ENCODE measurements at places on chromosomes 11 and 22.

- no peak for DNase-seq
Measured at GRCh38 chr11:100757646-100758045, 70.6 kb downstream of the ARHGAP42 start.

DNA sequence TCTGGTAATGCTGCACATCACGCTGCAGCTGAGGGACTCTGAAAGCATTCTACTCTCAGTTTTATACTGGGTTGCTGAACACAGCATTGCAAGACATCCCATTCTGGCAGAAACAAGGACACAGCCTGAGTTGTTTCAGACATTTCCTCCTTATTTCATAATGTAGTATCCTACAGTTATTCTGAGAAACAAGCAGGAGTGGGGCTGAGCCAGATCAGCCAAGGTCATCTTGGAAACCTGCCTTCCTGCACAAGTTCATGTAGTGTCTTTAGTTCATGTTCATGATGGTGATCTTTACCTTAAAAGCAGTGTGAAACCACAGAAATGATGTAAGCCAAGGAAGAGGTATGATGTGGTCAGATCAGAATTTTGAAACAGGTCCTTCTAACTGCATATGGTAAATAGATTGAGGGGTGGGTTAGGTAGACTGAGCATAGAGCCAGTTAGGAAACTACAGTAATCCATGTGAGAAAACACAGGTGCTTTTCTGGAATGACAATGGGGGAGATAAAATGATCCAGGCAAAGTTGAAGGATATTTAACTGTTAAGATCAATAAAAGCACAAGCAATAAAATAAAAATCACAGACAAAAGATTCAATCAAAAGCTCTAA is 1686.8 kb downstream of the LRRC4C start:
- no peak for DNase-seq

DNA sequence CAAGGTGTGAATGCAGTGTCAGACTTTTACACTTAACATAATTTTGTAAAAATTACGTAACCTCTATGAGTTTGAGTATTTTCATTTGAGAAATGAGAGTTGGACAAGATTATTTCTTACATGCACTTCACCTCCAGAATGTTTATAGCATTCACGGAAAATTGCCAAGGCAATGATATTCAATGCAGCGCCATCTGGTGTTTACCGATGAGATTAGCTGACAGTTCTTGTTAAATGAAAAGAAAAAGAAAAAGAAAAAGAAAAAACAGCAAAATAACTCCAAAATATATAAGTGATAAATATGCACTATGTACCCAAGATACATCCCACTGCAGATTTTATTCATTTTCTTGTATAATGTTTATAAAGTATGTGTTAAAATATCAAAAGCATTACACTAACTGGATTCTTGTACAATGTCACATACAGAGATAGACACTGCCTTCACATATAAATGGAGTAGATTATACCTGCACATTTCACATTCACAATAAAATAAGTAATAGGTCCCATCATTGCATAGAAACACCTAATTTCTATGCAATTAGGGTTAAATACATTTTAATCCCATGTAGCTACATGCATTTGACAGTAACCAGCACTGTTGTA is 976.3 kb upstream of the FAT3 start:
- DNase-seq = peak; percentile 59

DNA sequence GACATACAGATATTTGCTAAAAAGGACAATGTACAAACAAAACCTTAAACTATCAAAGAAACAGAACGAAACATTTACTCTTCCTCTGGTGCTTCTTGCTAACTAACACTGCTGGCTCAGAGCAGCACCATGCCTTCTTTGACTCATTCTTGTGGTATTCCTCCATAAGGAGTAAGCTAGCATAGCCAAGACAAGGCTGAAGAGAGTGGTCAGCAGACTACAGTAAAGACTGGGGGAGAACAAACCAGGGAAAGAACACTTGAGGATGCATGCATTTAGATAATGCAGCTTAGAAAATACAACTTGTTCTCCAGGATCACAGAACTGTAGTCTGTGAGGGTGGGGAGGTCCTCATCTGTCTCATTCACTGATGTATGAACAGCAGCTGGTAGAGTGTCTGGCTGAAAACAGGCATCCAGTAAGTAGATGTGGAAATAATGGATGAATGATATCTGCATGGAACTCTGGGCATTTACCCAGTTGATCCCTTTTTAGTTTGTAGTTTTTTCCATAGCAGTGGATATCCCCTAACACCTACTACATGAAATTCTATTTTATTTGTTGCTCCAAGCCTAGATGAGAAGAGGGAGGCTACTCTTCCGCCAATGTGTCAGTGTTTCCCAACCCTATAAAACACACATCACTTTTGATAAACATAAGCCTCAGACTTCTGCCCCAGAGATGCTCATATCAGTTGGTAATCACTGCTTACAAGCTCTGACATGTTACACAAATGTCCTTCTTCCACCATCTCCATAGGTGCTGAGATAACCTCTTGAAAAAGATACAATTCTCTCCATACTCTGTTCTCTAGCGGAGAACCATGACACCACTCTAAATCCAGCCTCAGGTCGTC is 7.3 kb downstream of the SNX19 start:
- DNase-seq = peak; percentile 81

DNA sequence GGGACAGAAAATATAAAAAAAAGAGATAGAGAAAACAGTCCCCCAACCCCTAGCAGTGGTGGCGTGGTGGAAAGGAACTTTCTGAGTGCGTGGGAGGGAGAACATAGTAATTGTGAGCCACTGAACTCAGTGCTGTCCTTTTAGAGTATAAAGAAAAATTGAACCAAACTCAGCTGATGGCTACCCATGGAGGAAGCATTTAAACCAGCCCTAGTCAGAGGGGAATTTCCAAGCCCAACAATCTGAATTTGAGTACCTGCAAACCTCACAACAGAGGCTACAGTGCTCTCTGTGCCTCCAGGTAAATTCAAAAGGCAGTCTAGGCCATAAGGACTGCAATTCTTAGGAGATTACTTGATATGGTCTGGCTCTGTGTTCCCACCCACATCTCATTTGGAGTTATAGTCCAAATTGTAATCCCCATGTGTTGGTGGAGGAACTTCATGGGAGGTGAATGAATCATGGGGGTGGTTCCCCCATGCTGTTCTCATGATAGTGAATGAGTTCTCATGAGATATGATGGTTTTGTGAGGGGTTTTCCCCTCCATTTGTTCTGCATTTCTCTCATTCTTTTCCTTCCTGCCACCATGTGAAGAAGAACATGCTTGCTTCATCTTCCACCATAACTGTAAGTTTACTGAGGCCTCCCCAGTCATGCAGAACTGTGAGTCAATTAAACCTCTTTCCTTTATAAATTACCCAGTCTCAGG is 687.8 kb downstream of the FAM181B start:
- DNase-seq = no peak

DNA sequence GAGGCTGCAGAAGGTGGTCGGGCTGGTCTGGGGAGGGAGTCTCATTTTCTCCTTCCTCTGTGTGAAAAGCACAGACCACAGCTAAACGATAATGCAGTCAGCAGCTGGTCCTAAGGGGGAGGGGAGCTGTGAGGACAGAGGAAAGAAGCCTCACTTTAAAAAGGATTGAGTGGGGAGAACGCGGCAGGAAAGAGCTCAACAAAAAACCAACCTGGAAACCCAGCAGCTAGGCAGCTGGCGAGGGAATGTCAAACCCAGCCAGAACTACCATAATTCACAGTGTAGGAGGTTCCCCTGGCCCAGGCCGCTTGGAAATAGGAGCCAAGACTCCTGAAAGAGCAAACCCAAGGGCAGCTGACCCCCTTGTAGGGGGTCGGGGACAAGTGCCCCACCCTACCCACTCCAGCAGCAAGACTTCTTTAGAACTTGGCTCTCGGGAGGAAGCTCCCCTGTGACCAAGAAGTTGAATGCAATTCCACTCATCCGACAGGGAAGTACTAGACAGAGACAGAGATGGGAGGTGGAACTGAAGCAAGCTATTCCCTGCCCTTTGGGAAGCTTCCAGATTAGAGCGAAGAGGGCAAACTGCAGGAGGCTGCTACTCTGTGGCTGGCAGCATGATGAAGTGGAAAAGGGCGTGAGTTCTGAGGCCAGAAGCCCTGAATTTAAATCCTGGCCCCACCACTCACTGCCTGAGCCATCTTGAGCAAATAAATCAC is 16.5 kb upstream of the DGKZ start:
- DNase-seq = no peak

- peak; percentile 67 for DNase-seq
Measured at GRCh38 chr22:38700270-38700788, 414 bp downstream of the JOSD1 start.

GRCh38 chr11:91804042-91804441 is 420.6 kb upstream of the FAT3 start:
- peak; percentile 1 for DNase-seq

DNA sequence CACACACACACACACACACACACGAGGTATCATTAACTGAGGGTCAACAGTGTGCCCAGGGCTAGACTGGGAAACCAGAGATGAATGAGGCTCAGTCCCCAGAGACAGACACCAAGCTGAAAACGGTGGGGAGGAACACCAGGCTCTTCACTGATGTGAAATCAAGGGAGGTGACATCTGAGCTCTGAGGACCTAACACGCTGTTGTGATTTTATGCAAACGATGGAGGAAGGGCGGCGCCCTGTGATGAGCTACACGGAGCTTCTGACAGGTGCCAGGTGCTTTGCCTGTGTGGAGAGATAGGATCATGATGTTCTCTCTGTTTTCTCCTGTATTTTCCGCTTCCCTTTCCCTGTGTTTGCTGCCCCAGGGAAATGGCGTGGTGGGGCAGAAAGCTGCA is 6.5 kb upstream of the CYB5R3 start:
- DNase-seq = no peak

DNA sequence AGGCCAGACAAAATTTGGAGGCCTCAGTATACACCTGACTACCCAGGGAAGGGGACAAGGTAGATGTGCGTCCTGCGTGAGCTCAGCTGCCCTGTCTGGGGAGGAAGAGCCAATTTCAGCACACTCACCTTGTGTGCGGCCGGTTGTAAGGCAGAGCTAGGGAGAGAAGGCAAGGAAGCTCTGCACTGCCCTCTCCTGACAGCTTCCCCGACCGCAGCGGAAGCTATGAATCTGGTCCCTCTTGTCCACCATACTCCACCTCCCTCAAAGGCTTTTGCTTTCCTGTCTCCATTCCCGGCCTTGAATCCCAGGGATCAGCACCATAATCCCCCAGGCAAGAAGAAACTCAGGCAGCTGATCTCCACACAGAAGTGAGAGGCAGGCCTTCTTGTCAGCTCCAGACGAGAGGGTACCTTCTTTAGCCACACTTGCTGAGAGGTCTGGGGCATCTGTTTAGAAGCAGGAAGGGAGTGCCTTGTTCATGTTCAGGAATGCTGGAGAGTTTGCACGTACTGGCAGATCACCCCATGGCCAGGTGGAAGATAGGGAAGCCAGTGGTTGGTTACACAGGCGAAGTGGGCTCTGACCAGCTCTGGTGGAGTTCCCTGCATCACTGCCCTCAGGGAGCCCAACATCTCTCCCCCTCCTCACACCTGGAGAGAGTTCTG is 62.5 kb downstream of the FEZ1 start:
- DNase-seq = peak; percentile 68

DNA sequence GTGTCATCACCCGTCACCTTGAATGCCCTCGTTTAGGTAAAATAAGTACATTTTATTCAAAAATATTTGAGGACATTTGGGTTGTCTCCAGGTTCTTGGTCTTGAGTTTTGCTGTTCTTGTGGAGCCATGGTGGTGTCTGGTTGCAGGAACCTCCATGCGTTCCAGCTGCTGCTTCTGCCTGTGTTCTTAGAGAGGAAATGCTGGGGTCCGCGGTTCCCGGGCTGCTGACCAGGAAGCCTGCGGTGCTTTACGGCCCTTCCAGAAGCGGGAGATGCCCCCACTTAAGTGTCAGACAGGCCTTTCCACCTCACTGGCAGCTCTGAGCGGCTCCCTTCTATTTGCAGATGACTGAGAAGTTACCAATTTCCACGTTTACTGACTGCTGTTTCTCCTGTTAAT is 66.8 kb downstream of the LRP5 start:
- no peak for DNase-seq

DNA sequence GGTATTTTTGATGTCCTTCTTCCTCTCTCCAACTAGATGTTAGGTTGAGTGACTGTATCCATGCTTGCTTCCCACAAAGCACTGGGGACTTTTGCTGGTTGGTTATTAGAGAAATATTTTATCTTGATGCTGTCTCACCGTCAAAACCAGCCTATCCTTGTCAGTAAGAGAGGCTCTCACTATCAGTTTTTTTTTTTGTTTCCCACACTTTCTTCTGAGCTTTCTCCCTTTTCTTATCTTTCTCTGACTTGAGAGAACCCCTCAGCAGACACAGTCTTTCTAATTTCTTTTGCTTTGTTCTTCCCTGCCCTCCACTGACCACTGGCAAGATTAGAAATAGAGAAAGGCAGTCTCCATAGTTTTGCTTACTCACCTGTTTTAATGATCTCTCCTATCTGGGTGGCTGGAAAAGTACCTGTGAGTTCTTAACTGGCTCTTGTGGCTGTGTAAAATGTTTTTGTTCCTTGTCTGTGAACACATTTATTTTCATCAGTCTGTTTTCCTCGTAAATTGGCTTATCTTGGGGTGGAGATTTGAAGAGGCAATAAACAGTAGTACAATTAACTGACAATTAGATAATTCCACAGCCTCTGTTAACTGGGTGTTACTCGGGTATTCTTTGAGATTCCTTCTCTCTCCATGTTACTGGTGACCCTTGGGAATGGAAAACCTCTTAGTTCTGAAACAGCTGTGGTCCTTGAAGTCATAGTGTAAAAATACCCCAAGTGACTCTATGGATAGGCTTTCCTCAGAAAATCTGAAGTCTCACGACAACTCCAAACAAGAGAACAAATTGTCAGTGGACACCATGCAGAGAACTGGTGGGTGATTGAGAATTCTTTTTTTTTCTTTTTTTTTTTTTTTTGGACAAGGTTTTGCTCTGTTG is at the start of gene NXPE1:
TSS of gene NXPE1 (minus strand) at position 457 of the 886 bp plus-strand sequence. CDS start 8,680 bp downstream, outside the sequence.
- DNase-seq = no peak

- DNase-seq = no peak
Measured at GRCh38 chr11:61124574-61125309, 22.5 kb downstream of the CD5 start.

DNA sequence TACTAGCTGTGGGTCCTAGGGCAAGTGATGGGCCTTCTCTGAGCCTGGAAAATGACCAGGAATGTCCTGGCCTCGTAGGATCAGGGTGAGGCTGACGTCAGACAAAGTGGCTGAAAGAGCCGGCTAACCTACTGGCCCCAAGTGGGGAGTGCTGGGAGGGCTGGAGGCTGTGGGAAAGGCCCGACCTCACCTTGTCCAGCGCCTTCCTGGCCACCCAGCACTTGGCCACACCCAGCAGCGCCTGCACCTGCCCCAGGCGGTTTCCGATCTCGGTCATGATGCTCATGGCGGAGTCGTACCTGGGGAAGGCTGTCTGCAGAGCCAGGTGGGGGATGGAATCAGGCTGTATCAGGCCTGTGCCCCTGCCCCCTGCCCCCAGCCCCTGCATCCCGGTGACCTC is 7.5 kb downstream of the RAPSN start:
- no peak for DNase-seq

Data from fibroblast of pulmonary artery (primary cell).